Osteoblast (primary cell): ENCODE measurements at places on chromosomes 1 and 21. TPM values are rescaled to one million over a fixed set of nuclear protein-coding genes. Genes with fewer than 3 reads are reported as not detected.

GRCh38 chr1:3168678-3169077 lies 99.7 kb downstream of the PRDM16 start:
- no peak for DNase-seq
- H3K36me3 ChIP-seq: no peaks in the 10 kb centered on the region
- H3K4me1 ChIP-seq: peaks cover 13% of the 10 kb centered on the region

The OLIG2 gene
- total RNA-seq: not detected in 2 replicates

The PTPRC gene
- total RNA-seq: under 0.01 and 1.1 TPM in 2 replicates

- peaks cover 13% of the 10 kb centered on the region for H3K4me1 ChIP-seq
- DNase-seq: no peak
- H3K27ac ChIP-seq: no peak overlapping the region
- no peak overlapping the region for H3K4me3 ChIP-seq
- H3K27me3 ChIP-seq: no peaks in the 10 kb centered on the region
- H3K36me3 ChIP-seq: peaks cover 22% of the 10 kb centered on the region
These were observed 25.7 kb downstream of the WNT4 start for GRCh38 chr1:22117238-22117637.

DNA sequence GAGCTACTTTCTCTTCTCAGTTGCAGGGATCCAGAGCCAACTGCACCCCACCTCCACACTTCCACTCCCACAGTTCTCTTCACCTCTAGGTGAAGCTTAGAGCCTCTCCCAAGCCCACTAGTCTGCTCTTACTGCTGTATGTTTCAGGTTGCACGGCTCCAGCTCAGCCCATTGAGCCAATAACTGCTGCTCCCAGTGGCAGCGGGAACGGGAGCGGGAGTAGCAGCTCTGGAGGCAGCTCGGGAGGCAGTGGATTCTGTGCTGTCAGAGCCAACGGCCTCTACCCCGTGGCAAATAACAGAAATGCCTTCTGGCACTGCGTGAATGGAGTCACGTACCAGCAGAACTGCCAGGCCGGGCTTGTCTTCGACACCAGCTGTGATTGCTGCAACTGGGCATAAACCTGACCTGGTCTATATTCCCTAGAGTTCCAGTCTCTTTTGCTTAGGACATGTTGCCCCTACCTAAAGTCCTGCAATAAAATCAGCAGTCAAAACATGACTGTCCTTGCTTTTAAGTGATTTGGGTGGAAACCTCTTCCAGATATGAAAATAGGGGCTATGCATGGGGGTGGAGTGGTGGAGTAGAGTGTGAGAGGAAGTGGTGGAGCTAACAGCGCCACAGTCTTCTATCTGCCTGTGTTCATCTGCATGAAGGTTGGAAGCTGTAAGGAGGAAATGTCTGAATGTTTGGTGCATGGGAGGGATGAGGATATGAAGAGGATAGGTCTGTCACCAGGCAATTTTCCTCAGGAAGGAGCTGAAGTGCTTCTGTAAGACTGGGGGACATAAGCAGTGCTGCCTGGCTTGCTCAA lies 29.6 kb downstream of the CHIA start:
- DNase-seq: no peak
- no peaks in the 10 kb centered on the region for H3K36me3 ChIP-seq
- no peaks in the 10 kb centered on the region for H3K4me1 ChIP-seq
- no peak overlapping the region for H3K27ac ChIP-seq

The TRAF3IP3 gene
- not detected in 2 replicates for total RNA-seq

The C4BPB gene
- total RNA-seq: not detected in 2 replicates

DNA sequence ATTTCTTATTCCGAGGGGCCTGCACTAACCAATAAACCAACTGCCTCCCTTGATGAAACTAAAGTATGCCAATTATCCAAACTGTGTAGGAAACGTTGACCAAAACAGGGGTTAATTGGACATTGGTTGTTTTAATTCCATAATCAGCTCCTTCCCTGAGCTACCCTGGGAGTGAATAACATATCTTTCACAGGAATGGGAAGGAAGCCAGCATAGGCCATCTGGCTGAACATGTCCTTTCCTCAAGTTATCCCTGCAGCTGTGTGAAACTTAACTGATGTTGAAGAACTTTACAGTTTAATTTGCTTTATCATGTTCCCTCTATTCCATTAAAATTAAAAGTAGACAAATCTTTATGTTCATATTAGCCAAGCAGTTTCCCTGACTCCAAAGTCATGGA lies 75.4 kb downstream of the NRIP1 start:
- no peak overlapping the region for H3K27ac ChIP-seq
- no peak overlapping the region for H3K4me3 ChIP-seq
- peaks cover 16% of the 10 kb centered on the region for H3K4me1 ChIP-seq
- H3K27me3 ChIP-seq: no peaks in the 10 kb centered on the region
- DNase-seq: no peak

- peak overlapping the region; percentile 22 for H3K4me3 ChIP-seq
- H3K36me3 ChIP-seq: no peaks in the 10 kb centered on the region
- peak overlapping the region; percentile 92 for H3K27ac ChIP-seq
- H3K27me3 ChIP-seq: no peaks in the 10 kb centered on the region
- peak; percentile 44 for DNase-seq
These were observed 21.4 kb upstream of the FASLG start for GRCh38 chr1:172637522-172637921.

DNA sequence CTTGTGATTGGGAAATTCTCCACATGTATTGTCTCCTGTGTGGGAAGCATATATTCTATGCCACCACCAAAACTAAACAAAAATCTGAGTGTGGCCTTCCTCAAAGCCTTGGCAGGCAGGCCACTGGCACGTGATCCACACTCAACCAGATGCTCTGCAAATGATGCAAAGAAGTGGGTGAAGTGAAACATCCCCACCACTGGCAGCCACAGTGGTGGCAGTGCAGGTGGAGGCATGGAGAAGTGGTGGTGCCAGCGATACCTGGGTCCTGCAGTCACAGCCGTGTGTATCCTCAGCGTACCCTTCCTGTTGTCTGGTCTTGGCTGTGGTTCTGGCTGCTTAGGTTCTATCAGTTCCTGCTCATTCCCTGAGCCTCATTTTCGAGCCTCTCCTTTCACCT lies 65.2 kb downstream of the PLPPR5 start:
- no peaks in the 10 kb centered on the region for H3K36me3 ChIP-seq
- no peak overlapping the region for H3K27ac ChIP-seq
- no peaks in the 10 kb centered on the region for H3K27me3 ChIP-seq
- H3K4me3 ChIP-seq: no peak overlapping the region

The PTGFRN gene
- total RNA-seq: 40.2 and 52.7 TPM in 2 replicates

The ETV3L gene
- not detected in 2 replicates for total RNA-seq

The PFKFB2 gene
- total RNA-seq: 14.5 and 17.7 TPM in 2 replicates
